CD8-positive, alpha-beta memory T cell (primary cell): ENCODE measurements at places on chromosomes 13 and 19.

- H3K36me3 ChIP-seq = no peaks in the 10 kb centered on the region
- no peak overlapping the region for H3K27ac ChIP-seq
- H3K4me1 ChIP-seq = no peaks in the 10 kb centered on the region
- no peak overlapping the region for H3K4me3 ChIP-seq
- DNase-seq = no peak
- peaks cover 11% of the 10 kb centered on the region for H3K27me3 ChIP-seq
These were observed 64.3 kb upstream of the CEACAM21 start for GRCh38 chr19:41511628-41512027.

GRCh38 chr13:50644081-50644871 is 199.2 kb downstream of the DLEU7 start:
- DNase-seq = no peak
- no peaks in the 10 kb centered on the region for H3K4me1 ChIP-seq
- no peaks in the 10 kb centered on the region for H3K36me3 ChIP-seq
- no peak overlapping the region for H3K27ac ChIP-seq

DNA sequence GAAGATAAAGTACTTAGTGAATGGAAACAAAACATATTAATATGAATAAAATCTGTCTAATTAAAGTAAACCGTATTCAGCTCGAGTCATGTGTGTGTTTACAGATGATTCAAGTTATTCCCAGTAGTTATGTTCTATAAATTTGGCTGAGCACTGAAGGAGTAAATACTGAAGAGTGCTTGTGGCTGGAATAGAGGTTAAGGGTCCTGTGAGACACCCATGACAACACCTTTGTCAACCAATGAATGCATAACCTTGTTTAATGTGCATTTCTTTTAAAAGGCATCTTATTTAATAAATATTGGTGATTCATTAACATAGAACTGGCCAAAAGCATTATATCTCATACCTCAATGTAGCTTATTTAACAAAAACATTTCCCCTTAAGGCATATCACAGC is 577.8 kb upstream of the SLITRK5 start:
- H3K4me3 ChIP-seq = no peak overlapping the region
- DNase-seq = no peak
- H3K4me1 ChIP-seq = no peaks in the 10 kb centered on the region
- no peak overlapping the region for H3K27ac ChIP-seq
- H3K27me3 ChIP-seq = no peaks in the 10 kb centered on the region
- H3K36me3 ChIP-seq = no peaks in the 10 kb centered on the region

- H3K36me3 ChIP-seq = peaks cover 15% of the 10 kb centered on the region
- H3K27me3 ChIP-seq = no peaks in the 10 kb centered on the region
- peaks cover 58% of the 10 kb centered on the region for H3K4me1 ChIP-seq
- peak overlapping the region; percentile 17 for H3K4me3 ChIP-seq
- H3K27ac ChIP-seq = no peak overlapping the region
These were observed 46.0 kb downstream of the SAE1 start for GRCh38 chr19:47176627-47177090.

GRCh38 chr19:23509686-23510450 is 114.6 kb upstream of the ZNF91 start:
- H3K4me1 ChIP-seq = no peaks in the 10 kb centered on the region
- no peak for DNase-seq
- H3K4me3 ChIP-seq = no peak overlapping the region

GRCh38 chr13:109817591-109818535 is 31.5 kb upstream of the IRS2 start:
- no peak for DNase-seq
- no peaks in the 10 kb centered on the region for H3K36me3 ChIP-seq
- no peaks in the 10 kb centered on the region for H3K4me1 ChIP-seq
- no peak overlapping the region for H3K27ac ChIP-seq

DNA sequence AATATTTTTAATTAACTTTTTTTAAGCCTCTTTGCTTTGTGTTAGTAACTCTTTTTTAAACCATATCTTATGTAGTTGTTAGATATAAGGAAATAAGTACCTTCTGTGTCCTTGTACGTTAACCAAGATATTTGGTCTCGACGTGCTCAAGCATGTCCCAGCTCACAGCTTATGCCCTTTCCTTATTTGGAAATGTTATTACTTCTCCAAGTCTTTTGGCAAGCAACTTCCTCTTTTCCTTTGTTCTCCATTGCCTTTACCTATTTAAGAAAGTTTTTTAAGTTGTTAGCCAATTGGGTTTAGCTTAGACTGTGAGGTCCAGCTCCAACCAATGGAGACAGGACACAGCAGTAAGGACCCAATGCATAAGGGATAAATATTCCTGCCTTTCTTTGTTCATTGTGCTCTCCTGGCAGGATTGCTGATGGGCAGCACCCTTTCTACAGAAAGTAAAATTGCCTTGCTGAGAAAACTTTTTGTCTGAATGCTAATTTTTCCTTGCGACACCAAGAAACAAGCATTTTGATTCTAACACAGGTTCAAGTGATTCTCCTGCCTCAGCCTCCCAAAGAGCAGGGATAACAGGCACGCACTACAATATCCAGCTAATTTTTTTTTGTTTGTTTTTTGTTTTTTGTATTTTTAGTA is 5.2 kb downstream of the DKKL1 start:
- peaks cover 5% of the 10 kb centered on the region for H3K4me1 ChIP-seq
- DNase-seq = no peak
- no peak overlapping the region for H3K4me3 ChIP-seq

DNA sequence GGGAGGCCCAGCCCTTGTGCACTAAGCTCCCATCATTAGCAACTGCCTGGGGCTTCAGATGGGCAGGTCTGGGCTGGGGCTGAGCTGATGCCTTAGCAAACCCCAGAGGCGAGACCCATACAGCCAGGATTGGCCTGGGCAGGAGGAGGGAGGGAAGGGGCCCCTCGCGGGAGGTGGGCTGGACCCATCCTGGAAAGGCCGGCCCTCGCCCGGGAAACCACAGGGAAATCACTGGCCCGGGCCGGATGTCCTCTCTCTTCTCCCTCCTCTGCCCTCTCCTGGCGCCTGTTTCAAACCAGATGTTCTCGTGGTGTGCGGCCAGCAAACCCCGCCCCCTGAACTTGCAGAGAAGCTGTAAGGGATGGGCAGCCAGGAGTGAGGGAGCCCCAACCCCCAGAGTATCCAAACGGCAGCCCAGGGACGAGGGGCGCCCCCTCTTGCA is 43.1 kb downstream of the TMEM255B start:
- H3K4me1 ChIP-seq = no peaks in the 10 kb centered on the region
- DNase-seq = peak; percentile 34
- no peak overlapping the region for H3K4me3 ChIP-seq
- no peaks in the 10 kb centered on the region for H3K36me3 ChIP-seq
- no peaks in the 10 kb centered on the region for H3K27me3 ChIP-seq
- H3K27ac ChIP-seq = no peak overlapping the region

DNA sequence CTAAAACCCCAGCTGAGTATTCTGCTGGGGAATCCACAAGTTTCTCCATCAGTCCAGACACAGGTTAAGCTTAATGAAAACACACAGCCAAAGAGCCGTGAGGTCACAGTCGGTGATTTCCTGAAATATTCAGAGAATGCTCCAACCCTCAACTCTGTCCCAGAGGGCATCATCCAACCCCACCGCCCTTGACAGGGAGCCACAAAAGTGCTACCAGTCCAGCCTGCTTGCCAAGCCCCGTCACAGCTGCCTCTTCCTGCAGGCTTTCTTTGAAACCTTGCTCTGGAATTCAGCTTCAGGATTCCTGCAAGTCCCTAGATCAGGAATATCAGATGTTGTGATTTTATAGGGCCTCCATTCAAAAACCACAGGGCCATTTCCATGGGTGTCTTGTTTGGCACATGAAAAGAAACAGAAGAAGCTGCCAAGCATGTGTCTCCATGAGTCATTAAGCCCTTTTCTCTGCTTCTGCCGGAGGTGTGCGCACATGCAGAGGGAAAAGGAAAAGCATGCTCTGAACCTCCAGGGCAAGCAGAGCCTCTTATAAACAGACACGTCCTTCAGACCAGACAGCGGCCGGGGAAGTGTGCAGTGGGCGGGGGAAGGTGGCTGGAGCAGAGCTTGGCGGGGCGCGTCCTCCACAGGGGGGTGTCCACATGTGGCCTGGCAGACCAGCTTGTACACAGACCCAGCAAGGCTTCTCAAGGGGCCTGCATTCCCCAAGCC is 164.7 kb downstream of the KATNAL1 start:
- no peak overlapping the region for H3K27ac ChIP-seq
- DNase-seq = no peak
- H3K4me3 ChIP-seq = no peak overlapping the region
- H3K4me1 ChIP-seq = peaks cover 46% of the 10 kb centered on the region

DNA sequence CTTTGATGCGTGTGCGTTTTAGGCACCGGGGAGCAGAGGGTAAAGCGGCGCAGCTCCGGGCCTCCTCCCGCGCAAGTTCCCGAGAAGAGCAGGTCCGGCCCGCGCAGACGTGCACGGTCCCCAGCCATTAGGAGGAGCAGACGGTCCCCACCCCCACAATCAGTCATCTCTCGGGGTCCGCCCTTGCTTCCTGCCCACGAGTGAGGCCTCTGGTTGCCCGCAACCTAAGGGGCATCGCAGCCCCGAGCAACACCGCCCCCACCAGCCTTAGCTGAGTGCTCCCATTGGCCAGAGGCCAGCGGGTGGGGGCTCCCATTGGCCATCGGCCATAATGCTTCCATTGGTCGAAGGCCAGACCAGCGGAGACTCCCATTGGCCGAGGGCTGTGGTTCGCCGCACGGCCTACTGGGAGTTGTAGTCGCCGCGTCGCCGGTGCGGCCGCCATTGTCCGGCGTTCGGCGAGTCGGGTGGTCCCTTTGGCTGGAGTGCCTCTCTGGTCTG is at the start of gene ZNF8:
TSS of gene ZNF8 (plus strand) at position 415 of the 501 bp plus-strand sequence. CDS start 127 bp downstream, outside the sequence.
- H3K27me3 ChIP-seq = no peaks in the 10 kb centered on the region
- peak within 1 kb of the TSS; percentile 82 for H3K27ac ChIP-seq
- peak; percentile 96 for DNase-seq
- H3K36me3 ChIP-seq = peaks cover 4% of the 10 kb centered on the region
- H3K4me1 ChIP-seq = peaks cover 12% of the 10 kb centered on the region
- H3K4me3 ChIP-seq = peak within 1 kb of the TSS; percentile 97

DNA sequence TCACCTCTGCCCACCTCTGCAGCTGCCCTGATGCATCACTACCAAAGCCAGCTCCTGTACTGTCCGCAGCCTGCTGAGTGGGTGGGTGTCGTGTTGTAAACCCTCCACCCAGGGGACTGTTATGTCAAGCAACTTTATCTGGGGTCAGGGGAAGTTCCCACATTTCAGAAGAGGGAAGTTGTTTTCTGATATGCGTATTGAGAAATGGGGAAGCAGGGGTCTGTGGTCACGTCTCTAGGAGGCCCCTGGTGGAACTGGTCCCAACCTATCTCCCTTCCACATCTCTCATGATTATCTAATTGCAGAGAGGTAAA is 31.2 kb downstream of the CLEC17A start:
- H3K4me3 ChIP-seq = no peak overlapping the region
- no peak for DNase-seq
- H3K27ac ChIP-seq = no peak overlapping the region
- H3K36me3 ChIP-seq = no peaks in the 10 kb centered on the region
- no peaks in the 10 kb centered on the region for H3K4me1 ChIP-seq
- H3K27me3 ChIP-seq = no peaks in the 10 kb centered on the region
